ENCODE measurements at places on chromosomes 7 and 10.

GRCh38 chr10:11414314-11415038 lies 197.0 kb downstream of the USP6NL start:
- DNase-seq = no peak

GRCh38 chr7:129122751-129123509 lies 21.6 kb upstream of the TSPAN33 start:
- no peak for DNase-seq

GRCh38 chr10:21501731-21502347 lies 23.6 kb downstream of the SKIDA1 start:
- DNase-seq = no peak

DNA sequence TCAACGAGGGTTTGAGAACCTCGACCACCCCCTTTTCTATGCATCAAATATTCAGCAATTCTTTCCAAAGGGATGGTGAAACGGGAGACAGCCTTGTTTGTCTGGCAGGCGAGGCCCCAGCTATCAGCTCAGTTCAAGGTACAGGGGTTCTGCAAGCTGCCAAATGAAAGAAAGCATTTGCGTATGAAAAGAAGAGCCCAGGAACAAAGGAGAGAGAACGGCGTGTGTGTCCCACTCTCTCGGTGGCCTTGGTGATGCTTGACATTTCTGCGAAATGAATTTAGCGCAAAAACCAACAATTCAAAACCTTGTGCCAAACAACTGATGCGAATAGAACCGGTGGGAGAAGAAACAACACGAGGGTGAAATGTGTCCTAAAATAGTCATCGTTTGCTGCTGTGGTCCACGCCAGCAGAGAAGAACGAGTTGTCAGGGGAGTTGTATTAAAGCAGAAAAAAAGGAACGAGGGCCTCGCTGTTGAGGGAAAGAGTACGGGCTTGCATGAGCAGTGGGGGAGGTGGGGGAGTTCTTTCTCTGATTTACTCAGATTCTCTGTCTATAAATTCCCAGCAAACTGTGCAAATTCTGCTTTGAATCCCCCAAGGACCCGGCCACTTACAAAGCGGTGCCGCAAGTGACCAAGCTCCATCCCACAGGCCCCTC lies 97.7 kb downstream of the TMEM130 start:
- no peak for DNase-seq

- no peak for DNase-seq
Measured at GRCh38 chr10:86500846-86501245, 20.7 kb downstream of the WAPL start.

- no peak for DNase-seq
Measured at GRCh38 chr10:66353422-66353821, 572.4 kb upstream of the LRRTM3 start.

DNA sequence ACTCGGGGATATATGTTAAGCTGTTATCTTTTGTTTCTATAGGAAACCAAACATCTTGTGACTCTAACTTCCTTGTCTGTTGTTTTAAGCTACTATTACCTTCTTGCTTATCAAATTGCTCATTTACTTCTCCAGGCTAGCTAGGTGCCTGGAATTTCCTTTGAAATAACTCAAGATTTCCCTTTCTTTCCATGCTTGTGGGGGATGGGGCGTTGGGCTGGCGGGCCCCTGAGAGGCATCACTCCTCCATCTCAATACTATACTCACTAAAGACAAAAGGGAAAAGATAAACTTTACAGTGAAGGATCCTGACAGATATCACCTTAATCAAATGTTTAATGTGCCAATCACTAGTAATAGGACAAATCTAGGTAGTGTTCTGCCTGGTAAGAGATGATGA lies 34.7 kb upstream of the MYO3A start:
- no peak for DNase-seq

DNA sequence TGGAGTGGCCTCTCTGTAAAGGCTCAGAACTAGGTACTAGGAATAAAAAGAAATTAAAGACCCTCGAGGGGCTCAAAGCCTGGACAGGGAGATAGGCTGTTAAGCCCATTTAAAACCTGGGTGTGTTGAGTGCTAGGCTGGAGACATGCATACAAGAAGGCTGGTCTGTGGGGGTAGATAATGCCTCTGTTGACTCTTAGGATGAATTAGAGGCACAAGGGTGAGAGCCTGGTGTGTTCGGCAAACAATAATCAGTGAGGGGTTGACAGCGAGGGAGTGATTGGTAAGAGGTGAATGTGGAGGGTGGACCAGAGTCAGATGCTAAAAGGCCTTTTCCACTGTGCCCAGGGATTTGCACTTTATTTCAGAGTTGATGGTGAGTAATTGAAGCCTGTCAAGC lies 12.7 kb downstream of the GSTO2 start:
- no peak for DNase-seq

DNA sequence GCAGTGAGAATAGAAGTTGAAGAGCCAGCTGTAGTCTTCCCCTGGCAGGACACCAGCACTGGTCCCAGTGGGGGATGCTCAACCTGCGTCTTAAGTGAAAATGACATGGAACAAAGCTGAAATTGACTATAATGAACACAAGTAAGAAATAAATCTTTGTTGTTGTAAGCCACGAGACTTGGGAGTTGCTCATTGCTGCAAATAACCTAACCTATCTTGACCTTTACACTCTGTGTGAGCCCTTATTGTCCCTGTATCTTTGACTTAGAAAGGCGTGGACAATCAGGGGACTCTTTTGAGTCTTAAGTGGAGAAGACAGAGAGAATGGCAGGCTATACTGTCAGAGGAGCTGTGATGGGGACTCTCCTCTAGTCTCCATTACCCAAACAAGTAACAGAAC lies 16.9 kb downstream of the ZC3HAV1L start:
- DNase-seq = no peak

- DNase-seq = no peak
Measured at GRCh38 chr10:110764793-110765512, 106.8 kb upstream of the PDCD4 start.

DNA sequence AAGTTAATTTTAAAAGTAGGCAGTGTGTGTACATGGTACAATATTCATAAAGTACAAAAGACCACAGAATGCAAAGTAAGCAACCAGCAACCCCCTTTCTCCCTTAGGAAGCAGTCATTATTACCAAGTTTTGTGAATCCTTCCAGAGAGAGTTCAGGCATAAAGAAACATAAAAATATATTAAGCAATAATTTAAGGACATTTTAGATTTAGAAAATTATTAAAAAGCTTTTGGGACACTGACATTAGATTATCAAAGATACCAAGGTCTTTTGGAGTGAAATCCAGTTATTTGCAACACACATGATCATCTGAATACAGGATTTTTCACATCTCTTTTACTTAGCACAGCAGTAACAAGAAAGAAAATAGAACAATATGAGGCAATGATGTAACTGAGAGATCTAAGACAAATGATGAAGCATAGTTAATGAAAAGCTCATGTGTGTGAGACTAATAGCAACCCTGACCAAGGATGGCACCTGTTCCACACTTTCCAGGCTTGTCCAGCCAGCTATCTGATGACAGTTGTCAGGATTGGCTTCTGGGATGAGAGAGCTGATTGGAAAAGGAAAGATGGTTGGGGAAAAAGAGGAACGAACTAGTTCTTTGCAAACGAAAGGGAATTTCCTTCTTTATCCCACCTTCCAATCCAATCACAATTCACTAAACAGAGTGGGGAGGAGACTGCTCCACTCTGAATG lies 115.5 kb upstream of the LAMB4 start:
- no peak for DNase-seq

DNA sequence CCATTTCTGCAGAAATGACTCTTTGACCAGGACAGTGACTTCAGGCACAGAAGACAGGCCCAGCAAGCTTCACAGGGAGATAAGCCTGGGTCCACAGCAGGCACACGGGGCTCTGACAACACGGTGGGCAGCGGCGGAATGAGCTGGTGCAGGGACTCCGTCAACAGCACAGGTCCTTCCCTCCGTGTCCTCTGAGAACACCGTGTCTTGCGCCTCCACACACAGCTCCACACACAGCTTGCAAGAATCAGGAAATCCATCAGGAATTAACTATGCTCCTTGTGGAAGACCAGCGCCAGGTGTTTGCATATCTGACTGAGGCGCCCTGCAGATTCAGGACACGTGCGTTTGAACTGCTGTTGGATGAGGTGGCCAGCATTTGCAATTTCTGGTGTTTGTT lies 39.6 kb downstream of the TCERG1L start:
- no peak for DNase-seq

DNA sequence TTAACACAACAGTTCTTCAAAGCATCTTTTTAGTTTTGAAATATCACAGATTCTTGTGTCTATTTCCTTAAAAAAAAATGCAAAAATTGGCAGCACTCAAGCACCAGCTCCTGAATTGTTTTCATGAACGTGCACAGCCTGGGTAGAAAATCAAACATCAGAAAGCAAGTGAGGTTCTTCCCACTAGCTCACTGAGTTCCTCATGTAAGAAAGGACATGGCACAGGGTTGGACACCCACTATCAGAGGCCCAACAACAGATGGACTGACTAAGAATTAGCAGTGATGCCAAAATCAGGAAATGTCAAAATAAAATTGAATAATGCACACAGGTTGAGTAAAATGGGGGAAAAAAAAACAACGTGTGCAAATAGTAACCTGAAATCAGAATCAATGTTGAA lies 146.8 kb downstream of the PCLO start:
- DNase-seq = no peak

GRCh38 chr10:89838044-89838615 lies 136.7 kb downstream of the KIF20B start:
- DNase-seq = no peak

DNA sequence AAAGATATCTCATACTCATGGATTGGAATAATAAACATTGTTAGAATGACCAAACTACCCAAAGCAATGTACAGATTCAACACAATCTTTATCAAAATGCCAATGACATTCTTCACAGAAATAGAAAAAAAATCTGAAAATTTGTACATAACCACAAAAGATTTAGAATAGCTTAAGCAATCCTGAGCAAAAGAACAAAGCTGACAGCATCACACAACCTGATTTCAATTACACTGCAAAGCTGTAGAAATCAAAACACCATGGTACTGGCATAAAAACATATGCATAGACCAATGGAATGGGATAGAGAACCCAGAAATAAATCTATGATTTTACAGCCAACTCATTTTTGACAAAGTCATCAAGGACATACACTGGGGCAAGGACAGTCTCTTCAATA lies 130.0 kb upstream of the TMEM72 start:
- DNase-seq = no peak

GRCh38 chr7:43077732-43078391 lies 34.6 kb upstream of the HECW1 start:
- no peak for DNase-seq

GRCh38 chr10:5584895-5585516 lies 60.2 kb downstream of the CALML3 start:
- no peak for DNase-seq

- no peak for DNase-seq
Measured at GRCh38 chr10:70051848-70052247, 798 bp upstream of the MACROH2A2 start.

- DNase-seq = no peak
Measured at GRCh38 chr7:30861612-30862011, 50.0 kb upstream of the AQP1 start.

DNA sequence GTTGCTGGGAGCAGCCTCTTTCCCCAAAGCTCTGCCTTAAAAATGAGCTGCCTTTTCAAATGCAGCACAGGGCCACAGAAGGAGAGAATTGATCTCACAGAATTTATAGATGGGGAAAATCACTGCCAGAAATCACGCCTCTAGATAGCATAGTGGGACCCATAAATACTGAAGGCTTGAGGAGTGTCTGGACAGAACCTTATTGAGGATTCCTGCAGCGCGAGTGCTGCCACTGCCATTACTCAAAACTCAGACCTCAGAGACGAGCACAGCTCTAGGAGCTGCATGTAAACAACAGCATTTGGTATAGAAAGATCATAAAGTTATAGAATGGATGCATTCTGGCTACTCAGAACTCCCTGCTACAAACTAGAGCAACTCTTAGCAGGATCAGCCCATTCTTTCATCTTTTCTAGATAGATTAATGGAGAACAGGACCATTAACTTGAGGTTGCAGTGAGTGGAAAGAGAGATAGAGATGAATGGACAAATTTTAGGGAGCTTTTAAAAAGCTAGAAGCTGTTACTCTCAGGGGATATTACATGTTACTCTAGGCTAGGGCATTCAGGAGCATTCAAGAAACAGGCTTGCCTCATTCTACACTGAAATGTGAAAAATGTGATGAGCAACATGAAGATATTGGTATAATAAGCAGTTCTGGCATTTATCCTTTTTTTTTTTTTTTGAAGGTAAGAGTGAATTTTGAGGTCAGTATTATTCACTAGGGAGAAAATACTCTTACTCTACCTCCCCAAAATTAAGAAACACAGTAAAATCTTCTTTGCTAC lies 267.2 kb upstream of the SLC26A5 start:
- DNase-seq = no peak

DNA sequence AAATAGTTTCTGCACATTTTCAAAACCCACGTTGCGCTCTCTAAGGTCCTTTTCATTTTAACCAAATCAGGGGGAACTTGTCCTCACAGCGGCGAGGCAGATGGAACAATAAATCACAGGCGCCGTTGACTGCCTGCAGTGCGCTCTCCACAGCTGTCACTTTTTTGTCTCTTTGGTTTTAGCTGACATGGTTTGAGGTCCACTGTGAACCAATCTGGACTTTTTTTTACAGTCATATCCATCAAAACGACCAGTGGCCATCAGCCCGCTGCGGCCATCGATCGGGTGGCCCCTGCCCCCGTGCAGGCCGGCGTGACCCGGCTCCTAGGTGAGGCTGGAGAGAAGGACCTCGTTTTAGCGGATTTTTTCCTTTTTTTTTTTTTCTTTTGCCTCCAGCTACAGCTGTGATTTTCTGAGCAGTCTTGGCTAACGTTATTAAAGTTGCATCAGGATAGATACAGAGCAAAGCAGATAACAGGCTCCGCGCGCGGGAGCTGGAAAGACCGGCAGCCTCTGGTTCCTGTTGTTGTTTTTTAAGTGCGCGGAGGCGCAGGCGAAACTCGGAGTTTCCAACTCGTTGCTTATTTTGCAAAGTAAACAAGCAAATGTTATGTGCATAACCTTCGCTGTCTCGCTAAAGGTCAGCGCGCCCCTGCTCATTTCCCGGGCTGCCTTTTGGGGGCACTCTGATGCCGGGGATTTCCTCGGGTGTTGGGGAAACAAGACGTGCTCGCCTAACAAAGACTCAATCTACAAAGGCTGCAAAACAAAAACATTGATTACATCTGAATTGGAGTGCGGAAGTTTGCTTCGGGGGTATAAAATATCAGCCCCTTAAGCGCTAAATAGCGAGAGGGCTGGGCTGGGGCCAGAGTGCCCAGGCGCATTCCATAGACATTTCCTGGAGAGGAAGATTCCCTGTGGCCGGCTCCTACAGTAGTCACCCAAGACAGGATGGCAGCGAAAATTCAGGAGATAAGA lies 414.8 kb upstream of the MKI67 start:
- no peak for DNase-seq

- DNase-seq = no peak
Measured at GRCh38 chr10:100347568-100348195, 649 bp downstream of the SCD start.

DNA sequence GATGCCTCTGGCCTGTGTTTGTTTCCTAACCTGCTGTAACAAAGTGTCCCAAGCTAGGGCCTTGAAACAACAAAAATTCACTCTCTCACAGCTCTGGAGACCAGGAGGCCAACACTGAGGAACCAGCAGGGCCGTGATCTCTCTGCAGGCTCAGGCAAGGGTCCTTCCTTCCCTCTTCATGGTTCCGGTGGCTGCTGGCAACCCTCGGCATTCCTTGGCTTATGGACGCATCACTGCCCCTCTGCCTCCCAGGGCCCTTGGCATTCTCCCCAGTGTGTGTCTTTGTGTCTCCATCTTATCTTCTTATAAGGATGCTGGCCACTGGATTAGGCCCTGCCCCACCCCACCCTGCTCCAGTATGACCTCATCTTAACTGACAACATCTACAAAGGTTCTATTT lies 17.0 kb downstream of the CNPY1 start:
- DNase-seq = no peak

Measured in activated effector memory CD4-positive, alpha-beta T cell treated with Interleukin-2 at 50 U/mL for 16 hours (primary cell).